ENCODE measurements at places on chromosomes 4 and X. TPM values are rescaled to one million over a fixed set of nuclear protein-coding genes. Genes with fewer than 3 reads are reported as not detected.

The IBSP gene
- 3.4 TPM for total RNA-seq

The BTC gene
- total RNA-seq: 0.13 TPM

The VCX3A gene
- 0.36 TPM for total RNA-seq

GRCh38 chr4:13762130-13762529 is 134.6 kb upstream of the BOD1L1 start:
- no peak for ATAC-seq

GRCh38 chr4:170325599-170325998 is 235.8 kb upstream of the AADAT start:
- no peak for ATAC-seq

DNA sequence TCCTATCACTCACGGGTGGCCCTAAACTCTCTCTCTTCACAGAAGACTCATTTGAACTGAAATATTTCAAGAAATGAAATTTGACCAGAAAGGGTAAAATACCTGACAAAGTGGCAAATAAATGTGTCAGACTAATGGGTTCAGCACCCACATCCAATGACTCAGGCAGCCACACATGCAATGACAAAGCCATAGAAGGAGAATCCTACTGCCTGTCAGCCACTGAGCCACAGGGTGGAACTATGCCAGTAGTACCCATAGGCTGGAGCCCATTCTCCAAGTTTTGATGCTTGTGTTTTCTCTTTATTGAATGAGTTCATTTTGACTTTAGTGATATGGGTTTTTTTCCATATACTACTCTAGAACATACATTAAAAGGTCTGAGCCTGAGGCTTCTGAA is 179.0 kb downstream of the BEND2 start:
- no peak for ATAC-seq

- ATAC-seq: no peak
Observed at GRCh38 chr4:16764622-16765021, 133.8 kb downstream of the LDB2 start.

DNA sequence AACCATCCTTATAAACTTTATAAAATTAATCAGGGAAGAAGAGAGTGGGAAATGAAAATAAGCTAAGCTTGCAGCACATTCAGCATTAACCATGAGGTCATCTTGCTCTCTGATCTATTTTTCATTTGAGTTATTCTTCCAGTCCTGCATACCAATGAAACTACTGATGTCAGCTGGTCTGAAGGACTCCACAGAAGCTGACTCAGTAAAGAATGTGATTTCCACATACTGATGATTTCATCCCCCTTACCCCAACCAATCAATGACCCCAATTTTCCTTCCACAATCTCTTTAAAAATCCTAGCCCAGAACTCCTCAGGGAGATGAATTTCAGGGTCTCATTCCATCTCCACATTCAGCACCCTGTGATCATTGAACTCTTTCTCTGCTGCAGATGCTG is 18.8 kb upstream of the DSPP start:
- peak; percentile 100 for ATAC-seq

DNA sequence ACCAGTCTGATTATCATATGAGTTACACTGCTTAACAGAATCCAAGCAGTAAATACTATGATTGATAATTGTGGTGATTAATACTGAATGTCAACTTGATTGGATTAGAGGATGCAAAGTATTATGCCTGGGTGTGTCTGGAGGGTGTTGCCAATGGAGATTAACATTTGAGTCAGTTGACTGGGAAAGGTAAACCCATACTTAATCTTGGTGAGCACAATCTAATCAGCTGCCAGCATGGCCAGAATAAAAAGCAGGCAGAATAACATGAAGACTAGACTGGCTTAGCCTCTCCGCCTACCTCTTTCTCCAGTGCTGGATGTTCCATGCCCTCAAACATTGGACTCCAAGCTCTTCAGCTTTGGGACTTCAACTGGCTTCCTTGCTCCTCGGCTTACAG is 961.3 kb downstream of the ADGRL3 start:
- ATAC-seq: no peak

The CENPE gene
- total RNA-seq: 3.1 TPM

The RAB41 gene
- 1.3 TPM for total RNA-seq

The BMPR1B gene
- total RNA-seq: 0.48 TPM

DNA sequence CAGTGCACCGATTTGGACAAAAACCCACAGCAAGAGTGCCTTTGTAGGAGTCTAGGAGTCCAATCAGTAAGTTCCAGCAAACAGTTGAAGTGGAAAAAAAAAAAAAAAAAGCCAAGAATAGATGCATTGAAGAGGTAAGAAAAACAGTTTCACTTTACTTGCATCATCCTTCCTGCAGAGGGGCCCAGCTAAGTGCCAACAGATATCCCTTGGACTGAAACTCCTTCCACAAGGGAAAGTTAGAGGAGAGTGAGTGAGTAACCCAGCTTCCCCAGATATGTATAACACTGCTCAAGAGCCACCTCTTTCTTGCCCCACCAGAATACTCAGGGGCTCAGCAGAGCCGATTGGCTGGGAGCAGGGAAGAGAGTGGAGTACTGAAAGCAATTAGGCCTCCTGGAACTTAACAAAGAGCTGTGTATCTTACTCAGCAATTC is 617.7 kb upstream of the SMIM31 start:
- ATAC-seq: peak; percentile 97

- no peak for ATAC-seq
Observed at GRCh38 chrX:136608295-136608933, 39.5 kb upstream of the CD40LG start.

DNA sequence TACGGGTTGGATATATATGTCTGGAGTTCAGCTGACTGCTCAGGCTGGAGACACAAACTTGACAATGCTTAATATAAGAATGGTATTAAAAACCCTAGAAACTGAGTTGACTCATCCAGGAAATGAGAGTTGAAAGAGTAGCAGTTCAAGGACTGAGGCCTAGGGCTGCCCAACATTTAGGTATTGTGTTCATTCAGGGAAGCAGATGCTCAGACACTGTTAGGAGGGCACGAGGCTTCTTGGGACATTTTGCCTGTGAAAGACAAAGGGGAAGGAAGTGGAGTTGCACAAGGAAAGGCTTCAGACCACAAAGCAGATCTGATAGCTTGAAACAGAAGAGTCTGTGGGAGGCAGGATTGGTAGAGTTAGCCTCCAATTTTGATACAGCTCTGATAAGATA is 52.0 kb upstream of the HS3ST1 start:
- no peak for ATAC-seq

- ATAC-seq: peak; percentile 20
Observed at GRCh38 chrX:15336023-15336413, 695 bp upstream of the PIGA start.

The CDS1 gene
- total RNA-seq: 1.5 TPM

GRCh38 chr4:127782275-127783025 is at the start of gene HSPA4L:
HSPA4L (plus strand) TSS chr4:127782322; CDS start chr4:127782551, 229 bp downstream.
- peak; percentile 42 for ATAC-seq

GRCh38 chr4:33255507-33255906 is 2535.3 kb downstream of the PCDH7 start:
- no peak for ATAC-seq

GRCh38 chr4:87649980-87650379 is at the start of gene DMP1:
DMP1 (plus strand) TSS chr4:87650280; CDS start chr4:87656493, 6,213 bp downstream.
- no peak for ATAC-seq

GRCh38 chrX:129445436-129445835 is 77.9 kb downstream of the SMARCA1 start:
- no peak for ATAC-seq

DNA sequence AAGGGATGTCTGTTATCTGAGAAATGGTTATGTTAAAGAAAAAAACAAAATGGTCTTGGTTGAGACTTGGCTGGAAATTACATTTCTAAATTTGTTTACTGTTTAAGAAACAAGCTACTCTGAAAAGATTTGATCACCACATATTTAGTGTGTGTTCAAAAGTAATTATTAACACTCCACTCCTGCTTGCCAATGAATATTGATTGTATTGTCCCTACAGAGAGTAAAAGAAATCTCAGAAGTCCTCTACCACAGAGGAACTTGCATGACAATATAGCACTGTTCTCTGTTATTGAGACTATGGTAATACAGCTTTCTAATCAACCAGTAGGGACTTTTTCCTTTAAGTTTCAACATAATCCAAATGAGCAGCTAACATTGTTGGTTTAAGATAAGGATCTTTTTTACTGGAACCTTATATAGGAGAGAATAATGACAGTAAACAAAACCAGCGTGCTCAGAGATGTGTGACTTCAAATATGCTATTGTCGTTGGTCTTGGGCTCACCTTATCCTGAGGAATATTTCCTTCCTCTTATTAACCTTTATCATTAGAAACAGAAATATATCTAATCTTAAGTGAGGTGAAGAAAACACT is 47.6 kb downstream of the CXCL13 start:
- ATAC-seq: no peak

- no peak for ATAC-seq
Observed at GRCh38 chr4:90855111-90855510, 727.9 kb downstream of the CCSER1 start.

- no peak for ATAC-seq
Observed at GRCh38 chrX:148905400-148905799, 405.0 kb downstream of the AFF2 start.

GRCh38 chrX:121308276-121308805 is 260.9 kb downstream of the GLUD2 start:
- peak; percentile 51 for ATAC-seq

The FAM241A gene
- total RNA-seq: 0.90 TPM

DNA sequence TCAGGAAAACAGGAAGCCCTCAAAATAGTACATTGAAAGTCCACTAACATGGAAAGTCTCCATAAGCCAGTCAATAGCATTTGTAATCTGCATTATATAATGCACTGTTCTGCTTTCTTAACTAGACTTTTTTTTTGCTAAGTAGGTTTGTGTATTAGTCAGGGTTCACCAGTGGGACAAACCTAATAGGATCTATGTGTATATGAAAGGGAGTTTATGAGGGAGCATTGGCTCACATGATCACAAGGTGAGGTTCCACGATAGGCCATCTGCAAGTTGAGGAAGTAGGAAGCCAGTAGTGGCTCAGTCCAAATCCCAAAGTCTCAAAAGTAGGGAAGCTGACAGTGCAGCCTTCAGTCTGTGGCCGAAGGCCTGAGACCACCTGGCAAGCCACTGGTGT is 116.0 kb downstream of the MXRA5 start:
- no peak for ATAC-seq

GRCh38 chr4:93767917-93768316 is 60.6 kb upstream of the ATOH1 start:
- no peak for ATAC-seq

DNA sequence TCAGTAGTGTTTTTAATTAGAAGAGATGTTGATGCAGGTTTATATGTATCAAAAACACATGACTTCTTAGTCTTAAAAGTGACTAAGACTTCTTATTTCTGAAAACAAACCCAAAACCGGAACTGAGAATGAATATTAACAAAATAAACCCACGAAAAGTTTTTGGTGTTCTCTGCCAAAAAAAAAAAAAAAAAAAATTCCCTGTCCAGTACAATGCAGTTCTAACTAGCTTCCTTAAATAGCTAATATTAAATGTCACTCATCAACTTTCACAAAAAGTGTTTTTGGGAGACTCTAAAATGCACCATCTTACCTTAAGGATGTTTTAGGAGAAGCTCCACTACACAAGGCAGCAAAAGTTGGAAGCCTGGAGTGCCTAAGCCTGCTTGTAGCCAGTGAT is 2.0 kb downstream of the ANKRD37 start:
- ATAC-seq: no peak

DNA sequence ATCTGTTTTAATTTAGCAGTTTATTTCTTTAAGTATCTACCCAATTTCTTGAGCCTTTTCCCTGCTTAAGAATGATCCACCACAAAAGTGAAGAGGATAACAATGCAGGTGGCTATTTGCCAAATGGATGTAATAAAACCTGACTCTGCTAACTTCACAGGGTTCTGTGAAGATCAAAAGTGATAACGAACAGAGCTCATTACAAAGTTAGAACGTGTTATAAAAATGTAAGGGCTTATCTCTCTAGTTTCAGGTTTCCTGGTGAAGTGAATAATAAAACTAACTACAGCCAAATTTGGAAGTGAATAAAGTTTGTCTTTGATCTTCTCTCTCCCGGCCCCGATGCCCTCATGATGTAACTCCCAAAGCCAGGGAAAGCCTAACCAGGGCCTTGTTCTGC is 497.9 kb downstream of the SMARCA1 start:
- ATAC-seq: no peak

The DSPP gene
- total RNA-seq: 0.08 TPM

- no peak for ATAC-seq
Observed at GRCh38 chr4:86890790-86891189, 1.4 kb downstream of the C4orf36 start.

DNA sequence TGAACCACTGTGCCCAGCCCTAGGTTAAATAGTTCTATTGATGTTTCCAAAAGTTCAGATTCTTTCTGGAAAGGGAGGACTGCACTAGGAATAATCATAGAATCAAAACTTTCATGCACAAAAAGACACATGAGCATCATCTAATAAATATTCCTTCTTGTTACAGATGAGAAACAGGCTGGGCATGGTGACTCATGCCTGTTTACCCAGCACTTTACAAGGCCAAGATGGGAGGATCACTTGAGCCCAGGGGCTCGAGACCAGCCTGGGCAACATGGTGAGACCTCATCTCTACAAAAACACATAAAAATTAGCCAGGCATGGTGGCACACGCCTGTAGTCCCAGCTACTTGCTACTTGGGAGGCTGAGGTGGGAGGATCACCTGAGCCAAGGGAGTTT is 27.7 kb downstream of the LARP7 start:
- no peak for ATAC-seq

The NAP1L2 gene
- total RNA-seq: 0.66 TPM

DNA sequence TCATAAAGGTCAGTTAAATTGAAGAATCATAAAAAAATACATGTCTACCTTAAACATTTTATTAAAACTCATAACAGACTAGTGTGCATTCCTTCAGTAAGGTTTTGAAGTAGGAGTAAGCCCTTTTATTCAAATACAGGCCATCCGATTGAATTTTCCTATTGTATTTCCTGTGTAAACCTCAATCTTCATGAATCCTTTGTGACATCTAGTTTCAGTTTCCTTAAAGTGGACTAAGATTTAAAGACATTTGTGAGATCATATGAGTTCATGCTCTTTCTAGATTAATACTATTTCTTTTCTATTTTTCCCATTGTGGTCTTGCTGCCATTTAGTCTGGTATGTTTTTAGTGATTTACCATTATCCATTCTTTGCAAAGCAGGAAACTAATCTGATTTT is 644.7 kb upstream of the BOD1L1 start:
- no peak for ATAC-seq
